ENCODE measurements at places on chromosomes 12 and 14.

DNA sequence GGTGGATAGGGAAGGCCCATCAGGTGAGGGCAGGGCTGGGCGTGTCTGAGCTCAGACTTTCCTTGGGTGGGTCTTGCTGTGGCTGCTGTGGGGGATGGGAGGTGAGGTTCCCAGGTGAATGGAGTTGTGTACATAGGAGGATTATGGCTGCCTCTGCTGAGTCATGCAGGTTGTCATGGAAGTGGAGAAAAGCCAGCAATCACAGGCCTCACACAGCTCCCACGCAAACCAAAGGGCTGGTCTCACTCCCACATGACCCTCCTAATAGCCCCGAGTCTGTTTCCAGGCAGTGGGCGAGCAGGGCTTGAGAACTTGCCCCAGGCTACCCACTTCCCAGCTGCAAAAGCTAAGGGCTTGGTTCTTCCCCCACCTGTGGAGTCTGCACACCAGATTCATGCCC, 149.5 kb downstream of the IPO8 start:
- H3K4me1 ChIP-seq: no peaks in the 10 kb centered on the region
- no peak overlapping the region for H3K27ac ChIP-seq
- peaks cover 8% of the 10 kb centered on the region for H3K27me3 ChIP-seq
- no peak overlapping the region for H3K4me3 ChIP-seq
- H3K36me3 ChIP-seq: no peaks in the 10 kb centered on the region

DNA sequence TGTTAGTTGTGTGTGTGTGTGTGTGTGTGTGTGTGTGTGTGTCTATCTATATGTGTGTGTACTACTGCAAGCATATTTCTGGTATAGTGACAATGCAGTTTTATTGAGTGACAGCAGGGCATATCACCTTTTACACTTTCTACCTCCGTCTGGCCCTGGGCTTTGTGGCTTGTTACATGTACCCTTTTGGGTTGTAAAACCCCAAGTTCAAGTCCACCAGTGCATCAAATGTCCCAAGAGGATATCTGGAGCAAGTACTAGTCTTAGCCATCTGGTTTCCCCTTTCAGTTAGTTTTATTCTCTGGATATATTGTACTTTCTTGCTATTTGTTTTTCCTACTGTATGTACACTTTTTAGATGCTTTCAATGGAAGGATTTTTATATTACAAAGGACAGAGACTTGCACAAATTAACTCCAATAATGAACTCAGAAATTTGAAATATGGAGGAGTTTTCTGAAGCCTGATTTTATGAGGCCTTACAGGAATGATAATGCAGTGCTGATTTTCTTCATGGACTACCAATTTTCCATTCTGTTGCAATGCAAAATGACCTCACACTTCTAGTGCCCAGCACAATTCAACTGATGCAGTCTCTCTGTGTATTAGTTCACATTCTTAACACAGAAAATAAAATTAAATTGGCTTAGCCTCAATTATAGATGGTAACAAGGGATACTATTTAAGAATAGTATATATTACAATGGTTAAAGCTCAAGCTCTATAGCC, 29.1 kb downstream of the SLC16A7 start:
- H3K36me3 ChIP-seq: peaks cover 4% of the 10 kb centered on the region
- no peak overlapping the region for H3K27ac ChIP-seq
- no peak overlapping the region for H3K4me3 ChIP-seq
- H3K27me3 ChIP-seq: no peaks in the 10 kb centered on the region
- ATAC-seq: no peak

- ATAC-seq: no peak
- H3K27ac ChIP-seq: no peak overlapping the region
- H3K4me1 ChIP-seq: peaks cover 5% of the 10 kb centered on the region
- peaks cover 7% of the 10 kb centered on the region for H3K27me3 ChIP-seq
- H3K36me3 ChIP-seq: no peaks in the 10 kb centered on the region
- no peak overlapping the region for H3K4me3 ChIP-seq
Observed at GRCh38 chr12:68912916-68913315, 20.1 kb downstream of the CPM start.

DNA sequence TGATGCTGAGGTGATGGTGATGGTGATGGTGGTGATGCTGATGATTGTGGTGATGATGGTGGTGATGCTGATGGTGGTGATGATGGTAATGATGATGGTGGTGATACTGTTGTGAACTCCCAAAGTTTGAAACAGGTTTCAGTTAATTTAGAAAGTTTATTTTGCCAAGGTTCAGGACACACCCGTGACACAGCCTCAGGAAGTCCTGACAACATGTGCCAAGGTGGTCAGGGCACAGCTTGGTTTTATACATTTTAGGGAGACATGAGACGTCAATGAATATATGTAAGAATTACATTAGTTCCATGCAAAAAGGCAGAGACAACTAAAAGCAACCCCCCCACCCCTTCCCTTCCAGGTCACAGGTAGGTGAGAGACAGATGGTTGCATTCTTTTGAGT, 112.8 kb upstream of the EVL start:
- peaks cover 6% of the 10 kb centered on the region for H3K4me1 ChIP-seq
- no peaks in the 10 kb centered on the region for H3K36me3 ChIP-seq
- no peak overlapping the region for H3K27ac ChIP-seq
- H3K4me3 ChIP-seq: no peak overlapping the region

GRCh38 chr14:76501156-76501720, 125.3 kb downstream of the ESRRB start:
- peaks cover 10% of the 10 kb centered on the region for H3K27me3 ChIP-seq
- no peak for ATAC-seq
- no peaks in the 10 kb centered on the region for H3K4me1 ChIP-seq
- no peak overlapping the region for H3K27ac ChIP-seq

- no peaks in the 10 kb centered on the region for H3K36me3 ChIP-seq
- H3K27me3 ChIP-seq: no peaks in the 10 kb centered on the region
- peaks cover 7% of the 10 kb centered on the region for H3K4me1 ChIP-seq
- H3K4me3 ChIP-seq: no peak overlapping the region
- no peak for ATAC-seq
Observed at GRCh38 chr12:96112733-96113132, 77.3 kb upstream of the LTA4H start.

- peaks cover 23% of the 10 kb centered on the region for H3K36me3 ChIP-seq
- H3K27me3 ChIP-seq: no peaks in the 10 kb centered on the region
- no peak overlapping the region for H3K4me3 ChIP-seq
- H3K27ac ChIP-seq: no peak overlapping the region
Observed at GRCh38 chr12:121723200-121723599, 10.6 kb downstream of the TMEM120B start.

GRCh38 chr14:65846196-65846868, 433.8 kb downstream of the FUT8 start:
- no peaks in the 10 kb centered on the region for H3K27me3 ChIP-seq
- H3K36me3 ChIP-seq: no peaks in the 10 kb centered on the region
- peak overlapping the region; percentile 90 for H3K27ac ChIP-seq
- H3K4me1 ChIP-seq: peaks cover 47% of the 10 kb centered on the region

Data from activated T-helper 17 cell treated with anti-CD3 and anti-CD28 coated beads, Interleukin-2, amount 50 U/mL, for 72 hours (primary cell).